ENCODE measurements at places on chromosomes 6 and 20.
A peak's percentile ranks its signal among the peaks of the same experiment; 100 is the strongest.

- no peak for DNase-seq
Measured at GRCh38 chr6:1024587-1024986, 287.3 kb upstream of the FOXQ1 start.

GRCh38 chr6:31736021-31736767 is at the start of gene CLIC1:
Gene CLIC1, minus strand, starts transcription at chr6:31736530. Its CDS starts 230 bp downstream, at chr6:31736300.
- DNase-seq: peak; percentile 61

GRCh38 chr6:162471842-162472241 is 255.7 kb downstream of the PRKN start:
- DNase-seq: no peak

GRCh38 chr6:36688739-36689075 is 8.9 kb upstream of the RAB44 start:
- no peak for DNase-seq

- no peak for DNase-seq
Measured at GRCh38 chr6:16196260-16196983, 42.0 kb upstream of the GMPR start.

DNA sequence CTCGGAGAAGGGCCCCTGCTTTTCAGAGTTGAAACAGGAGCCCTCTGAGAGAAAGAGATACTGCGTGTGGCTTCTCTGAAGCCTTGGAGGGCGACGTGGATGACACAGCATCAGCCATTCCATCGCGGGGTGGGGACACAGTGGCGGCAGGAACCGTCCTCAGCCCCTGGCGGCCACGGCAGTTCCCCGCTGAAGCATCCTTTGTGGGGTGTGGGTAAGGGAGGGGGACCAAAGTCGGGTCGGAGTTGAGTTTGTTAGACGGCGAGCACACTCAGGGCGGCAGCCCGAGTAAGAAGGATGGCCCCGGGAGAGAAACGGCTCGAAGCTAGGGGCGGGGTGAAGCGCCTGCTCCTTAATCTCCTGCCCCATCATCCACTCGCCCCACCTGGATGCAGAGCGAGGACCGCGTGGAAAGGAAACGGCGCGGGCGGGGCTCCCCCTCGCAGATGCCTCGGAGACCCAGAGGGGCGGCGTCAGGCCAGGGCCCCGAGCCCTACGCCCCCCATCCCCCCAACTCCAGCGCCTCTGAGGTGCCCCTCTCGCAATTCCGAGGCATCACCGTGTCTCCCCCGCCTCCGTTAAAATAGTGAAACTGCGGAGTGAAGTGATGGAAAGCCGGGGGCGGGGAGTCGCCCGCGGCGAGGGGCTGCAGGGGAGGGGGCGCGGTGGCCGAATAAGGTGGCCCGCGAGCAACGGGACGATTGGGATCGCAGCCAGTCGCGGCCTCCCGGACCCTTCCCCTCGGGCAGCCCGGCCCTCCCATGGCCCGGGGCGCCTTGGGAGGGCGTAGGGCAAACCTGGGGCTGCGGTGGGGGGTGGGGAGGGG is 796 bp upstream of the RREB1 start:
- DNase-seq: peak; percentile 44

DNA sequence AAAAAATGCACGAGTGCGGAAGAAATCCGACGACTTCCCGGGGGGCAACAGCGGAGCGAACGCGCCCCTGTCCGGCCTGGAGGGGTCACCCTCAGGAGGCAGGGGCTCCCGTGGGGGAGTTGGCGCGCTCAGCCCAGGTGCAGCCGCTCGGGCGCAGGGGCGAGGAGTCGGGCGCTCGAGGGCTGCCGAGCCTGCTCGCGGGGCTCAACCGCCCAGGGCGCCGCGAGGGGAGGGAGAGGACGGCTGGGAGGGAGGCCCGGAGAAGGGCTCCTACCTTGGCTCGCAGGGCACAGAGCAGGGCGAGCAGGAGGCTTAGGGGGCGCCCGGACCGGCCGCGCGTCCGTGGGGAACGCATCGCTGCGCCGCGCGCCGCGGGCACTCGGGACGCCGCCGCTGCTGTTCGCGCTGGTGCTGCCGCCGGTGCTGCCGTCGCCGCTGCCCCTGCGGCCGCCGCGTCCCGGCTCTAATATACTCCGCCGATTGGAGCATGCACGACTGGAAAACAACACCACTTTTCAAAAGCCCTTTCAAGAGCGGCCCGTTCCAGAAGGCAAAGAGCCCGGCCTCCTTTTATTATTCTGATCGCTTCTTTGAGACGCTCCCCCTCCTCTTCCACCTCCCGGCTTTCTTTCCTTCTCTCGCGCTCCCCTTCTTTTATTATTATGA is 490 bp downstream of the JAG1 start:
- no peak for DNase-seq

DNA sequence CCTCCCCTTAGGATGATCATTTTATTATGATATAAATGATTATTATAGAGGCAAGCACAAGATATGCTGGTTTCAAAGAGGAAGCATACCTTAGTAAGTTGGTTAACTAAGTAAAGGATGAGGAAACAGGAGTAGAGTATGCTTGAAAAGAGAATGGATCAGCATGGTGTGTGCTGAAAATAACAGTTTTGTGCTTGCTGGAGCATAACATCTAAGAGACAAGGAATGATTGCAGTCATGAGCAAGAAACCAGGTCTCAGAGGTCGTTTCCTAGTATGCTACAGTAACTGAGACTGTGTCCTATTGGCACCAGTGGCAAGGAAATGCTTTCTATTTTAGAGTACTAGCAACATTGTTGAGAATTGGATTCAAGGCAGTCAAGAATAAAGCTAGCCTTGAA is 34.1 kb downstream of the CDC40 start:
- DNase-seq: no peak

DNA sequence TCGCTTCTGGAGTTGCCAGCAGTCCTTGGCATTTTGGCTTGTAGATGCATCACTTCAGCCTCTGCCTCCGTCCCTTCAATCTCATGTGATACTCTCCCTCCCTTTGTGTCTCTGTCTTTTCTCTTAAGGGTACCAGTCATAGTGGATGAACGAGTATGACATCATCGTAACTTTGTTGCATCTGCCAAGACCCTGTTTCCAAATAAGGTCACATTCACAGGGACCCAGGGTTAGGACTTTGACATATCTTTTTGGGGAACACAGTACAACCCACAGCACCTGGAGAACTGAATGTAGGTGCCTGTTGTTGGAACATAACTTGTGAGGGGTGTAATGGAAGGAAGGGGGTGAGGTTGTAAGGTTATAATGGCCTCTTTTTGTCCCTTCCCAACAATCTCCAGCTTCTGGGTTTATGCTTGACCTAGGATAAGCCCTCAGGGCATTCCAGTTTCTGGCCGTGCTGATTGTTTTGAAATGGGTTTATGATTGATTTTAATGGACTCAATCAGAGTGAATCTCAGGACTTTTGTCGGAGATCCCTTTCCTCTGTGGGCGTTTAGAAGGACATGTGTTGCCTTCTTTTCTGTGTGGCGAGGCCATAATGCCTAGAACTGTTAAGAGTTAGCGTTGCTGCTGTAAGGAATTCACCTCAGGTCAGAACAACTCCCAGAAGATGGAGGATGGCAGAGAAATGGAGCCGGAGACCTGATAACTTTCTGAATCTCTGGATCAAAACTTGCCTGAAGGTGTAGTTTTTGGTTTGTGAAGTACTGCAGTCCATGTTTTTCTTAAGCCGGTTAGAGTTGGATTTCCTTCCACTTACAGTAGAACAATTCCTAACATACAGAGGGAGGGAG is 9.2 kb downstream of the ATRN start:
- DNase-seq: no peak

DNA sequence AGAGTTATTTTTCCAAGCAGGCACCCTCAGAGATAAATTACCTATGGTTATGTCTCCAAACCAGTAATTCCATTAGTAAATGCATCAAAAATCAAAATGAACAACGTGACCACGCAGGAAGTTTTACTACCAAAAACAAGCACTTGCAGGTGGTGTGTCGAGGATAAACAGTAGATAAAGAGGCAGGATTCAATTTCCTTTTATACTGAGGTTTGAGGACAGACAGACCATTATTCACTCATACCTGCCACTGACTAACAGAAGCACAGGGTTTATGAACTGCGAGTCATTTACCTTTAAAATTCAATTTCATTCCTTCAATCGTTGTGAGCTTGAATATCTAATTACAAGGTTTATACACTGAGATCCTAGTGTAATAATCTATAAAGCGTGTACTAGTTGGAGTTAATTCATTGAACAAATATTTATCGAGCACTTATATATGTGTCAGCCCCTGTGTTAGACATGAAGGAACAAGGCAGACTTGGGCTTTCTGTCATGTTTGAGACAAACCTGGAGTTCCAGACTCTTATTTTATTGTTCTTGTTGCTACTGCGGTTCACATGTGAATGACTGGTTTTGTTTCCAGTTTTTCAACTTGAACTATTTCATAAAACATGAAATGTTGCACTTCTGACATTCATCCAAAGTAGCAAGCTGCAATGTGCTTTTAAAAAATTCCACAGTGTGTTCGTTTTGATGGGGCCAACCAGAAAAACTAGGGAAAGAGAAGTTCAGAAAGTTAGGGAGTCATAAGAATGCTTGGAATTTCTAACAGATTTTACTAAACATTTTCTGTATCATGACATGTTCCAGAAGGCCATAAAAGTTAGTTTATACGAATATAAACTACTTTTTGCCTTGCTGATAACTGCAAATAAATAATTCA is 205.6 kb downstream of the UST start:
- no peak for DNase-seq

- DNase-seq: no peak
Measured at GRCh38 chr6:12238219-12238618, 51.9 kb upstream of the EDN1 start.

GRCh38 chr6:8420031-8420588 is 15.2 kb downstream of the SLC35B3 start:
- no peak for DNase-seq

- no peak for DNase-seq
Measured at GRCh38 chr6:116424001-116424400, 37.2 kb upstream of the CALHM6 start.

- DNase-seq: no peak
Measured at GRCh38 chr6:792662-793061, 99.7 kb upstream of the EXOC2 start.

DNA sequence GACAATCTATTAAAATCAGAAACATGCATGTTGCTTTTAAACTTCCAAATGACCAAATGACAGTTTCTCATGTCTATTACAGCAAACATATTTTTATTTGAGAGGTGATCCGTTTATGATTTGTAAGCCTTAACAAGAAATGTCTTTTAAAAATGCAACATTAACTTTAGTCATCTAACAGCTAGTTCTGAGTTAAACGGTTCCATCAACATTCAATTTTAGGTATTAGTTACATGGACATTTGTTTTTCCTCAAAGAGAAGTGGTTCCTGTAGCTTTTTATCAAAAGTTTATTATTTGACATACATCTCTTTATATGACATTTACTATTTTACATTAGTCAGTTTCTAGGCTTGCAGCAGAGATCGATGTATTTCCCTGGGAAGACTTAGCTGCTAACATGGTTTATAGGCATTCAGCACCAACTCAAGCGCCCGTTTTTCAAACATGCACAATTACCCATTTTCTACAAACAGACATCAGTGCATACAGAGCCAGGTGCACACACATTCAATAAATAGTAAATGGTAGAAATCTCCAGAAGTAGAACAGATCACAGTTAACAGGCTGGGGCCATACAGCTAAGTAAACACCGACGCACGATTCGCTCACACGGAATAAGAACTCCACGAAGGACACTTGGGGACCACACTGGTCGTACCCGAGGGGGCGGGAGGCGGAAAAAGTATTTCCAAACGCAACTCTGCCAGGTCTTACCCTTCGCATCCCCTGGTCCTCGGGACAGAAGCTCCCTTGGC is 882 bp downstream of the CNR1 start:
- no peak for DNase-seq

DNA sequence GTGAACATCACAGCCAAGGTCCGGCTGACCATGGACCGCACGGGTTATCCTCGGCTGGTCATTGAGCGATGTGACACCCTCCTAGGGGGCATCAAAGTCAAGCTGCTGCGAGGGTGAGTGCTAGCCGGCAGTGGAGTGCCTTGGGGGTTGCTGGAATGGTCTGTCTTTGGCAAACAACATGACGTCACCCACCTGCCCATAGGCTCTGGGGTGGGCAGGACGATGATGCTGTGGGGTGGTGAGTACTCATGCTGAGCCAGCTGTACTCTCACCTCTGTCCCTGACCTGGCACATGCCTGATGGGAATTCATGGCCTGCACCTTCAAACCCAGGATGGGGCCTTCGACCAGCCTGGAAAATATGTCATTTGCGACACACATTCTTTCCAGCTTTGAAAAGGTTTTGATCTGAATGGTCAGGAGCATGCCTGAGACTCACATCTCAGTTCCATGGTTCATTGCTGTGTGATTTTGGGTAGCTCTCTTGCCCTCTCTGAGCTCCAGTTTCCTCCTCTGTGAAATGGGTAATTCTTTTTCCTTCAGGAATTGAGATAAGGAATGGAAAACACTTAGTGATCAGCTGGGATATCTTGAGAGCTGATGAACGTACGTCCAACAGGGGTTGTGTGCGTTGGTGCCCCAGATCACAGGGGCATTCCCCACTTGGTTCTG is 6.7 kb downstream of the BPIFB4 start:
- no peak for DNase-seq

DNA sequence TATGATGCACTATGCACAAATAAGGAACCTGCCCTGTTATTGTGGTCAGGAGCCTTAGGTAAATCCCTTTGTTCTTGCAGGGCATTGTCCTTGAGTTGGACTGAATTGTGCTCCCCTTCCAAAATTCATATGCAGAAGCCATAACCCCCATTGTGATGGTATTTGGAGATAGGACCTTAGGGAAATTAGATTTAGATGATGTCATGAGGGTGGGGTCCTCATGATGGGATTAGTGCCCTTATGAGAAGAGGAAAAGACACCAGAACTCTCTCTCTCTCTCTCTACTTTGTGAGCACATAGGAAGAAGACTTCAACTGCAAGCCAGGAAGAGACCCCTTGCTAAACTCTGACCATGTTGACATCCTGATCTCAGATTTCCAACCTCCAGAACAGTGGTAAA is 268.0 kb downstream of the LRFN2 start:
- no peak for DNase-seq

Measured in stimulated activated CD8-positive, alpha-beta memory T cell treated with anti-CD3 and anti-CD28 coated beads, Interleukin-12 subunit alpha, Interleukin-12 subunit beta, amount 100 ng/mL, for 1 hour (primary cell).